Muscle of back (tissue), 13 donors: ENCODE measurements at places on chromosomes 3 and 15.

- DNase-seq, result no peak
Measured at GRCh38 chr15:78147566-78147965, 1.6 kb upstream of the IDH3A start.

- DNase-seq, result peak; percentile 62
Measured at GRCh38 chr15:70742928-70743327, 20.4 kb downstream of the UACA start.

- no peak for DNase-seq
Measured at GRCh38 chr3:129616713-129617112, 10.2 kb upstream of the PLXND1 start.

GRCh38 chr3:128864351-128864811 lies 15.0 kb upstream of the ACAD9 start:
- peak; percentile 18 for DNase-seq

GRCh38 chr3:76479161-76479650 lies 560.7 kb upstream of the ROBO2 start:
- DNase-seq, result no peak

- peak; percentile 66 for DNase-seq
Measured at GRCh38 chr15:80942746-80943565, 46.7 kb downstream of the MESD start.

GRCh38 chr3:16085884-16086608 lies 88.4 kb upstream of the GALNT15 start:
- DNase-seq, result no peak

DNA sequence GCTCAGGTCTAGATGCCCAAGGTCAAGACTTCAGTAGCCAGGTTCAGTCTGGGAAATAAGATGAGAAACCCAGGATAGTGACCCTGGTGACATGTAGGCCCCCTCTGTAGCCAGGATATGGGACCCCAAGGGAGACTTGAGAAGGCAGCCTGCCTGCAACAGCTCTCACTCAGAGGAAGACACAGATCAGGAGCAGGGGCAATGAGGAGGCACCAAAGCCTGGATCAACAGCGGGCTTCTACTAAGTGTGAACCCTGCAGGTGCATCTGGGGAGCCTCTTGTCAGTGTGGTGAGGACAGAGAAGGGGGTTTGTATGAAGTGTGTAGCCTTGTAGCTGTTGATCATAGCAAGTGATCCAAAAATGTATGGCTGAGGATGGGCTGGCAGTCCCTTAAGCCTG lies 25.4 kb downstream of the PLA2G4F start:
- no peak for DNase-seq

DNA sequence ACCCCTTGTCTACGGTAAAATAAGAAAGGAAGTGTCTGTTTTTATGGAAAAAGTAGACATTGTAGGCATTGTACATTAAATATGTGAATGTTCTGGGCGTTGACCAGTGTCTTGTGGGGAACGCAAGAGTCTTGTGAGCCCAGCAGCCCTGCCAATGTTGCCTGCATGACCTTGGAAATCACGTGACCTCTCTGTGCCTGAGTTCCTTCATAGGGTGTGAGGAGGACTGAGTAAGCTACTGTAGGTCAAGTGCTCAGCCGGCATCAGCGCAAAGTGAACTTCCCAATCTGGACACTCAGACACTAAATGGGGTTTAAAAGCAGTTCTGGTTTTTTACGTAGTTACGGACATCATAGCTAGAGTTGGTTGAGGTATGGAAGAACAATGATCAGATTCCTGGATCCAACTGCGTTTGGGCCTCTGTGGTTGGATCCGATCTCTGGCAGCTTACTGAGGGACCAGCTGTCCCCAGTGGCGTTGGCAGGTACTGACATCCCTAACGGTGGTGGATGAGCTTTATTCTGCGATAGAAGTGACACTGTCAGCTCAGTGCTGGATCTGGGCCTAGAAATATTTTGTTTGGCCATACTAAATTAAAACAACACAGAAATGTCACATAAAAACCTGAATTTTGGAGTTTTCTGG lies 63.8 kb downstream of the SPSB4 start:
- DNase-seq, result peak; percentile 73

DNA sequence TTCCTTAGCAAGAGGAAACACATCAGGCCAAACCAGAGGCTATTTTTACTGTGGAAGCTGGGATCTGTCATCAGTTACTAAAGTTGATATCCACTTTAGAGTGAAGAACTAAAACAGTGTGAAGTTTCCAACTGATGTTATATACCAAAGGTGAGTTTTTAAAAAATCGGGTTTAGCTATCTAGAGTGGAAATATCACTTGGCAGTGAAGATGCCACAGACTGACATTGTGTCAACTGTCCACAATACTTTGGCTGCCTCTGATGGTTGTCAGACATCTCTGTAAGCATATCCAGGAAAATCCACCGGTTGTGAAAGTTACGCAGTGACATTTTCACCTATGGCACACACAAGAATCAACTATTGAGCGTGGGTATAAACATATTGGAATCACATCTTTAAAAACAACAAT lies 9.2 kb downstream of the ZIC1 start:
- no peak for DNase-seq

DNA sequence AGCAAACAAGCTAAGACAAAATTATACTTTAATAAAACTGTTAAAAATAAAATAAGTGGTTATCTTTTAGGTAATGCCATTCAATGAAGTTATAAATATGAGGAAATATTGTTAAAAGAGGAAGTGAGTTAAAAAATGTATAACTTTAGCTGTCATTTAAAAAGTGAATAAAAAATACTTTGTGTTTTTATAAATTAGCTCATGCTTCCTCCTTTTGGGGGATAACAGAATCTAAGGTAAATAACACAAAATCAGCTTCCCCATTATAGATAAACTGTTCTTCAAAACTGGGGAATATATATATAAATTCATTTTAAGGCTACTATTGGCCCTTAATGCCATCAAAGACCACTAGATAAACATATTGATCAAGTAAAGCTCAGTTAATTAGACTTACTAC lies 113.7 kb upstream of the AADACL2 start:
- DNase-seq, result no peak

DNA sequence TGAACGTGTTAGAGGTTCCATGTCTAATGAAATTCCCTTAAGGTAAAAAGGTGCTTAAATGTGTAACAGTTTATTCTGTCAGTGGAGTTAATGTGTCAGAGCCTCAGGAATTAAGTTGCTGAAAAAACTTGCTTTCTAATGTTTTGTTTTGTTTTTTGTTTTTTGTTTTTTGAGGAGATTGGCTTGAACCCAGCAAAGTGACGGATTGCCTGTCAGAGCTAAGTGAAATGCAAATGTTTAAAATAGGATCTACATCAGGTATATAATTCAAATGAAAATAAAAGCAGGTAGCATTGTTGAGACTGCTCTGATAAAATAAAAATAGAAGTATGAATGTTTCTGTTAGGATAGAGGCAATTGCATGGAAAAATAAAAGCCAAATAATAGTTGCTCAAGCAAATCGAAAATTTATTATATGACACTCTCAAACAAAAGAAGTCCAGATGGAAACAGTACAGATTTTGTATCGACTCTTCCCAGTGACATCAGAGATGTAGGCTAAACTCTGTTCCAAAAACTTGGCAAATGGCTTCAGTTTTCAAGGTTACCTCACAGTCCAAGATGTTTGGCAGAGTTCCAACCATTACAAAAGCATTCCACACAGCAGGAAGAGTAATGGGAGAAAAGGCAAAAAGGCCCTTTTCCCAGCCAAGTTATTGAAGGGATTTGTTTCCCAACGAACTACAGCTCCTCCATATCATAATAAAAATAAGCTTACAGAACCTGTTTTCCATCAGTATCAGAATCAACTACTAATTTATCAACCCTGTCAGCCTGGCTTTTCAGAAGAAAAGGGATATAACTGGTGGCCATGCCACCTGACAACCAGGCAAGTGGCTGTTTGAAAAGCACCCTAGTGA lies 291.0 kb downstream of the TBL1XR1 start:
- DNase-seq, result peak; percentile 90

- no peak for DNase-seq
Measured at GRCh38 chr3:58366699-58367098, 34.0 kb downstream of the PXK start.

- peak; percentile 68 for DNase-seq
Measured at GRCh38 chr3:42701371-42702065, 1.1 kb downstream of the HHATL start.

DNA sequence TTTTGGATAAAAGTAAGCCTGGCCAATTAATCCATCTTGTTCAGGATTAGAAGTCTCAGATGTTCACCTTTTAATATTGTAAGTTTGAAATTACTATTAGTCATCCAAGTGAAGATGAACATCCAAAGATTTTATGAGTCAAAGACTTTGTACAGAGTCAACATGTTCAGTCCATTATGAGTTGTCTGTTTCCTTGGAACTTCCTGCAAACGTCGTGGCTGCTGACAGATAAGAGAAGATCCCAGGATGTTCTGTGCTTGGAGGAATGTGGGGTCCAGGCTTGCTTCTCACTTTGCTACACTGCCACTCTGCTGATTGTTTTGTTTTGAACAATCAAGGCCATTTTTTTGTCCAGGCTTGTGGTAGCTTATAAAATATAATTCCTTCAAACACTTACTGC lies 74.3 kb upstream of the SLCO2A1 start:
- no peak for DNase-seq

- peak; percentile 16 for DNase-seq
Measured at GRCh38 chr3:184567946-184568559, 6.5 kb downstream of the EPHB3 start.

- peak; percentile 6 for DNase-seq
Measured at GRCh38 chr3:192188218-192188835, 539.0 kb downstream of the FGF12 start.

DNA sequence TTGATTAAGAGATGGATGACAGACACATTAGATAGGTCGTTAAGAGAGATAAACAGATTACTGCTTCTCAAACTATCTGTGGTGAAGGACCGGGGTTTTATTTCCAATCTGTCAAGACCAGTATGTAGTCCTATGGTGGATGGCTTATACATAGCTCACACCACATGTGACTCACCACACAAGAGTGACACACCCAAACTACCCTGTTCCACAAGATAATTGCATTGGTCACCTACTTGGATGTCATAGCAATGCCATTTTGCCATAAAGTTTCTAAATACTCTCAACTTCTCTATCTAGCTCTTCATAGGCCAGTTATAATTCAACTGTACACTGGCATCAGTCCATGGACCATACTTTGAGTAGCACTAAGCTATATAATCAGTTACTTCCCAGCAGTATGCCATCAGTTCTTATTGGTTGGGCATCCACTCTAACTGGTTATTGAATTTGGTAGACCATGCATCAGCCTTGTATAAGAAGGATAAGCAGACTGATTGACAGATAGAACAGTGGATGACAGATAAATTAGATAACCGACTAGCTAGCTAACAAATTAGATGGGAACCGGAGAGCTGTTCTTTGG lies 11.6 kb downstream of the WWTR1 start:
- no peak for DNase-seq

GRCh38 chr15:93968773-93969172 lies 262.6 kb upstream of the MCTP2 start:
- DNase-seq, result no peak

GRCh38 chr3:119571688-119572087 lies 7.6 kb upstream of the ADPRH start:
- no peak for DNase-seq

GRCh38 chr3:56157693-56158362 lies 310.4 kb downstream of the ERC2 start:
- no peak for DNase-seq
